Left ventricle myocardium inferior (tissue), 1 donor: ENCODE measurements at places on chromosomes 3 and 15. TPM values are rescaled to one million over a fixed set of nuclear protein-coding genes. Genes with fewer than 3 reads are reported as not detected.

DNA sequence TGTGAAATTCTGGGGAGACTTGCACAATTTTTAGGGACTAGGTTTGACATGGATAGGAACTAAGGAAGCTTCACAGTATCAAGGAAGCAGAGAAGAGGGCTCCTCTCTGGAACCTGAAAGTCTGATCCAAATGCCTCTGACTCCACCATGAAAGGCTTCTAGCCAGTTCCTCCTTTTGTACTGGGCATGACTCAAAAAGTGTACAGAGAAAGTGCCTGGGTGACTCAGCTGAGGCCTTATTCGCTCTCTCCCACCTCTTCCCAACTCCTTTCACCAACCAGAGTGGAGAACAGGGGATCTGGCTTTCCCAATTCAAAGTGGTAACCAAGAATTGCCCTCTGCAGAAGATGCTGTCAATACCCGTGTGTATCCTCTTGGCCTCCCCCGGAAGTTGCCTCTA, 342.9 kb upstream of the PROK2 start:
- no peaks in the 10 kb centered on the region for H3K27me3 ChIP-seq
- no peak overlapping the region for H3K27ac ChIP-seq
- DNase-seq, result no peak
- H3K36me3 ChIP-seq, result no peaks in the 10 kb centered on the region
- H3K4me3 ChIP-seq, result no peak overlapping the region
- H3K4me1 ChIP-seq, result peaks cover 25% of the 10 kb centered on the region

DNA sequence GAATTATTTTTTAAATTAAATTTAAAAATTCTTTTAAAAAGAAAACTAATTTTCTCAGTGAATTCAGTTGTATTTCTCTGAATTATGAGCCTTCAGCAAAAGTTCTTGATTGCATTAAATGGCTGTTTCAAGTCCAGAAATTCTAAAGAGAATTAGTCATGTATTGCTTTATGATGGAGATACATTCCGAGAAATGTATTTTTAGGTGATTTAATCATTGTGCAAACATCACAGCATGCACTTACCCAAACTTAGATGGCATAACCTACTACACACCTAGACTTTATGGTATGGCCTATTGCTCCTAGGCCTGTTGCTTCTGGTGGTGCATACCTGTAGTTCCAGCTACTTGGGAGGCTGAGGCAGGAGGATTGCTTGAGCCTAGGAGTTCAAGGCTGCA, 44.3 kb upstream of the GCNT3 start:
- H3K27ac ChIP-seq, result no peak overlapping the region
- H3K36me3 ChIP-seq, result no peaks in the 10 kb centered on the region
- H3K4me1 ChIP-seq, result no peaks in the 10 kb centered on the region
- H3K27me3 ChIP-seq, result no peaks in the 10 kb centered on the region
- DNase-seq, result no peak

DNA sequence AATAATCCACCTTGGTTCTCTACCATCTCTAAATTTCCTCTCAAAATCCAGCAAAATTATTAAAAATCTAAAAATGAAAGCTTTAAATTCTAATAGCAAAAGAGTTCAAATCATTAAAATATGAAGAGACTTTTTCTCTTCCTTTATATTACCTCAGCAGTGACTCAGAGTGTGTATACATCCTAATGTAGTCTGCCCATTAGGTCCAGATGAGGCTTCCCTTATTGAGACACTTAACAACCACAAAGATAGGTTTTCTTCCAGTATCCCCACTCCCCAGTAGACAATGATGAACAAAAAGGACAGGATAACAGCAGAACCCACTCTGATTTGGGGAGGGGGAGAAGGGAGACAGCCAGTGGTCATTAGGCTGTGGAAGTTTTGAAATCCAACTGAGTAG, 61.5 kb upstream of the DCBLD2 start:
- no peak overlapping the region for H3K4me3 ChIP-seq
- no peaks in the 10 kb centered on the region for H3K4me1 ChIP-seq
- no peak overlapping the region for H3K27ac ChIP-seq

- no peaks in the 10 kb centered on the region for H3K36me3 ChIP-seq
- peaks cover 12% of the 10 kb centered on the region for H3K4me1 ChIP-seq
- no peak overlapping the region for H3K4me3 ChIP-seq
- H3K27me3 ChIP-seq, result no peaks in the 10 kb centered on the region
These were observed 8.7 kb downstream of the STX19 start for GRCh38 chr3:94019659-94020058.

DNA sequence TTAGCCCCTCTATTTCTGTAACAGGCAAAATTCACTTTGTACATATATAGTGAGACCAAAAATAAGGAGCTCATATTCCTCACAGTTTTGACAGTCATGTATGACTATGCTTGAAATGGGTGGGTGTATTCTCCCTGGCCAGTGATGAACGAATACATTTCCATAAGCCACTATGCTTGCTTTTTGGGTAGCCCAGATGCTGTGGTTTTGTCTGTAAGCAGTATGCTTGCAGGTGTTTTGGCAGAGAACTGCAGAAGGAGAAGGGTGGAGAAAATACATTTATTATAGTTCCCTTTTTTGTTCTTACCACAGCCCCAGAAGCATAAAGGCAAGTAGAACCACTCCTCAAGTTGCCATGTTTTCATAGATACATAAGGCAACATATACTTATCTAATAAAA, 131.2 kb downstream of the RBMS3 start:
- no peak overlapping the region for H3K4me3 ChIP-seq
- no peaks in the 10 kb centered on the region for H3K27me3 ChIP-seq
- H3K27ac ChIP-seq, result no peak overlapping the region
- no peaks in the 10 kb centered on the region for H3K36me3 ChIP-seq

- no peaks in the 10 kb centered on the region for H3K4me1 ChIP-seq
- DNase-seq, result no peak
- no peak overlapping the region for H3K27ac ChIP-seq
- H3K4me3 ChIP-seq, result no peak overlapping the region
- H3K36me3 ChIP-seq, result no peaks in the 10 kb centered on the region
These were observed 2.7 kb downstream of the CD200R1 start for GRCh38 chr3:112972158-112972557.

- peaks cover 50% of the 10 kb centered on the region for H3K27me3 ChIP-seq
- H3K27ac ChIP-seq, result no peak overlapping the region
- H3K4me1 ChIP-seq, result no peaks in the 10 kb centered on the region
- DNase-seq, result no peak
- no peak overlapping the region for H3K4me3 ChIP-seq
These were observed 8.4 kb upstream of the CHRNA3 start for GRCh38 chr15:78629031-78629715.

- H3K36me3 ChIP-seq, result no peaks in the 10 kb centered on the region
- H3K4me3 ChIP-seq, result no peak overlapping the region
- H3K27me3 ChIP-seq, result no peaks in the 10 kb centered on the region
These were observed 210.6 kb upstream of the ZPLD1 start for GRCh38 chr3:102224171-102224570.

GRCh38 chr3:81985996-81986723, 224.7 kb upstream of the GBE1 start:
- no peak overlapping the region for H3K27ac ChIP-seq
- H3K4me1 ChIP-seq, result no peaks in the 10 kb centered on the region
- DNase-seq, result no peak
- H3K27me3 ChIP-seq, result no peaks in the 10 kb centered on the region
- no peaks in the 10 kb centered on the region for H3K36me3 ChIP-seq

Gene ANKUB1
- total RNA-seq, result not detected

Gene FBXO45
- 7.3 TPM for total RNA-seq

Gene GUCA1C
- total RNA-seq, result 5.8 TPM

Gene PYGO1
- total RNA-seq, result 5.2 TPM

Gene SPSB4
- total RNA-seq, result 11.2 TPM
